Stimulated activated CD8-positive, alpha-beta memory T cell treated with anti-CD3 and anti-CD28 coated beads, Interleukin-4, amount 100 ng/mL, for 4 hours (primary cell): ENCODE measurements at places on chromosomes 1 and 21.

DNA sequence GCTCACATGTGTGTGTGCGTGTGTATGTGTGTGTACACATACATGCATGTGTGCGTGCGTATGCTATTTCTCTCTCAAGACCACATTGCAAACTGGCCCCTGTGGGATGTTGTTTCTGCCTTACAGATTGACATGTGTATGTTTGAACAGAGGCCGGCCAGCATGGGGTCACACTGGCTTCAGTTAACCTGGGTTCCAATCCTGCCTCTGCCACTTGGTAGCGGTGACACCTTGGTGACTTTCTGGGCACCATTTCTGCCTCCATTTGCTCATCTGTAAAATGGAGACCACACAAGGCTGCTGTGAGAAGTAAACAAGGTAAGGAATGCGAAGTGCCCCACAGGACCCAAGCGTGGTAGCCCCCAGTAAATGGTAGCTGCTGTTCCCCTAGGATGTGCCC, 51.7 kb downstream of the TCP10L start:
- DNase-seq = no peak

- DNase-seq = no peak
These were observed 30.3 kb downstream of the MAP3K21 start for GRCh38 chr1:233357595-233358397.

DNA sequence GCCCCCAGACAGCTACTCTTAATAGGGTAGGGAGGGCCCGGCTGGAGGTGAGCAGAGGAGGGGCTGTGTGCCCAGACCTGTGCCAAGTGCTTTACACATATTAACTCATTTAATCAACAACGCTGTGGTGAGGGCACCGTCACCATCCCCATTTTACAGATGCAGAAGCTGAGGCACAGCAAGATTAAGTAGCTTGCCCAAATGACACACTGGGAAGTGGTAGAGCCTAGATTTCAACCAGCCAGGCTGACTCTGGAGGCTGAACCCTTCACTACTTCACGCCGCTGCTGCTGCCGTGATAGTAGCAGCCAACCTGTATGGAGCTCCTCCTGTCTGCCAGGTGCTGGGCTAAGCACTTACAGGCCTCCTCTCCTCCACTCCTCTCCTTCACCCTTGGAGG, 127.2 kb downstream of the PTPRU start:
- DNase-seq = no peak

- DNase-seq = no peak
These were observed 2.6 kb downstream of the RNF220 start for GRCh38 chr1:44407430-44408211.

DNA sequence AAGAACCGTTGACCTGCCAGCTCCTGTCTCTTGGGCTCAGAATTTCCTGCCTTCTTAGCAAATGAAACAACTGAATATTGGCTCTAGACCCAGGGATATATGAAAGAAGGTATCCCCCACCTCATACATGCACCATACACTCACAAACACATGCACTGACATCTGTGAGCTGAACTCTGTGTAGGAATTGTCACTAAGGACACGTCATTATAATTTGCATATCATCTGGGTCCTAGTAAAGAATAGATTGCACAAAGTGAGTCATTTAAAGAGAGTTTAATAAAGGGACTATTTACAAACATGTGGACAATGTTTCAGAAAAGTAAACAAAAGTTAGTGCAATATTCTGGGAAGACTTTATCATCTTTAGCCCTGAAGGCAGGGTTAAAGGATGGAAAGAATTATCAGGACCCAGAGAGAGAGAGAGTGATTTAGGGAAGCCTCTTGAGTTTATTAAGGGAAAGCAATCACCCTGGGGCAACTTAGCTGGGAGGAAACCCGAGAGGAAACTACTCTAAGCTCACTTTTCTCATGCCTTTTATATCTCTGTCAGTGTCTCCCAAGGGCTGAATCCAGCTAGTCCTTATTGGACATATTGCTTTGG, 74.1 kb upstream of the PLA2G4A start:
- DNase-seq = no peak

DNA sequence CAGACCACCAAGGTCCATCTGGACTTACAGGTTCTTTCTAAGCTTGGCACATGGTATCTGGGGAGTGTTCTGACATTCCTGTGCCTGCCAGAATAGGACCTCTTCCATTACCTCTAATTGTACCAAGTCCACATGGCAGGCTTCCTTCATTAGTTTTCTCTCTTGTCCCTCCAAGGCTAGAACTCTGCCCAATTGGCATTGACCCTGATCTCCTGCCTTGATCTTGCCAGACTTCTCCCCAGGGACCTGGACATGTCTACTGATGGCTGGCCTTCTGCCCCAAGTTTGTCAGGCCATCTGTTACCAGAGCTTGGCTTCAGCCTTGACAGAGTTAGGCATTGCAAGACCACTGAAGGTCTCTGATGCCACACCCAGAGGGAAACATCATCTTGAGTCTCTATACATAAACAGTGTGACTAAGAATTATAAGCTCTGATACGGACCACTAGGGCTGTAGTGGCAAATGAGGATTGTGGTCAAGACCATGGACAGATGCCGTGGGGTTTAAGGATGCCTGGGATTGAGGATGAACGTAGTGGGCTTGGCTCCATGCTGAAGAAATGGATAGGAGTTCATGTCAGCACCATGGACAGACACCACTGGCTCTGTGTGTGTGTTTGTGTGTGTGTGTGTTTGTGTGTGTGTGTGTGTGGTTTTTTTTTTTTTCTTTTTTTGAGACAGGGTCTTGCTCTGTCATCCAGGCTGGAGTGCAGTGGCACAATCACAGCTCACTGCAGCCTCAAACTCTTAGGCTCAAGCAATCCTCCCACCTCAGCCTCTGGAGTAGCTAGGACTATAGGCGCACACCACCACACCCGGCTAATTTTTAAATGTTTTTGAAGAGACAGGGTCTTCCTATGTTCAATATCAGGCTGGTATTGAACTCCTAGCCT, 19.5 kb upstream of the PSMB2 start:
- no peak for DNase-seq

GRCh38 chr1:160971618-160972056, 17.0 kb upstream of the ITLN2 start:
- no peak for DNase-seq

DNA sequence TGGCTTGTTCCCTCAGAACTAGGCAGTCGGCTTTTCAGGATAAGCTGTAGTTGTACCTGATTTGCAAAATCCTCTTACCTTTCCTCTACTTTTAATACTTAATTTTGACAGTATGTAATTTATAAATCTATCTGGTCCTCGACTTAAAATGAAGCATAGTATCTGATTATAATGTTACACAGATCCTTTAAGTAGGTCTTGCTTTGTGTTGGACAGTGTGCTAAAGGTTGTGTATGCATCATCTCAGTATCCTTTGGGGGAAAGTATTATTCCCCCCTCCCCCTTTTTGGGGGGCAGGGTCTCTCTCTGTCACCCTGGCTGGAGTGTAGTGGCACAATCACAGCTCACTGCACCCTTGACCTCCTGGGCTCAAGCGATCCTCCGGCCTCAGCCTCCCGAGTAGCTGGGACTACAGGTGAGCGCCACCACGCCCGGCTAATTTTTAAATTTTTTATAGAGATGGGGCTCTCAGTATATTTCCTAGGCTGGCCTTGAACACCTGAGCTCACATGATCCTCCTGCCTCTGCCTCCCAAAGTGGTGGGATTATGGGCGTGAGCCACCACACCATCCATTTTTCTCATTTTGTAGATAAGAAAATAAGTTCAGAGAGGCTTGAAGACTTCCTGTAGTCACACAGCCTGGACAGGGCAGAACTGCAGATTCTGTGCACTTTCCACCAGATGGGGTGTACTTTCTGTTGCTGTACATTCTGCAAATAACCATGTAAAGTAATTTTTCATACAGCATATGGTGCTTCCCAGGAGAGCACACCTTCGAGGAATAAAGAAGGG, 791 bp upstream of the STX6 start:
- no peak for DNase-seq

GRCh38 chr1:224506141-224506814, 71.7 kb upstream of the WDR26 start:
- DNase-seq = no peak

DNA sequence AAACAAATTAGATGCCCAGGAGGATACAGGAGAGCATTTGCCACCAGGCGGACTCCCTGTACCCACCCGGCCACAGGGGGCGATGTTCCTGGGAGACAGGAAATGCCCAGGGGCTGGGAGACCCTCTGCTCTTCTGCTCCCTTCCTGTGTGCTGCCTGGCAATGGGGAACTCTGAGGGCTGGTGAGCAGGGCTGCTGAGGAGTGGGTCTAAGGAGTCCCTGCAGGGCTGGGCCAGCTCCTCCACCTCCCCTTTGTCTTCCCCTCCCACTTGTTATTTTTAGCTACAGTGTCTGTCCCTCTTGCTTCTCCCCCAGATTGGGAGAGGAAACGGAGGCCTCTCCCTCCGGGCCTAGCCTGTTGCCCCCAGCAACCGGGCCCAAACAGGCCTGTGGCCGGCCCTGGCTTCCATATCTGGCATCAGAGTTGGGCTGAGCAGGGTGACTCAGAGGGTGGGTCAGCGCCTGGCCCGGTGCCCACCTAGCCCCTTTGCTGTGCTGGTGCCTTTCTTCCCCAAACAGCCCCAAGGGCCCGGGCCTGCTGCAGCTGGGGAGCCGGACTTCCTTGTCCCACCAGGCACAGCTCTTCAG, 11.6 kb downstream of the LMNA start:
- no peak for DNase-seq

- DNase-seq = no peak
These were observed 684 bp upstream of the MRPL20 start for GRCh38 chr1:1407636-1408318.
